ENCODE measurements at places on chromosomes 4 and X. TPM values are rescaled to one million over a fixed set of nuclear protein-coding genes. Genes with fewer than 3 reads are reported as not detected.

Gene GPC3
- total RNA-seq, result 0.21 TPM

Gene CT83
- not detected for total RNA-seq

Gene PDGFC
- total RNA-seq, result not detected

Gene OTC
- total RNA-seq, result not detected

Gene AP1AR
- total RNA-seq, result 27.0 TPM

Gene ATRX
- total RNA-seq, result 62.3 TPM

Gene RNF212
- total RNA-seq, result 1.8 TPM

Gene PARM1
- not detected for total RNA-seq

Gene RPS6KA6
- total RNA-seq, result not detected

Gene SLC38A5
- total RNA-seq, result 195 TPM

Gene FOXR2
- total RNA-seq, result not detected

GRCh38 chr4:169114341-169114974 lies 104.4 kb upstream of the CBR4 start:
- H3K27ac ChIP-seq, result no peak overlapping the region
- no peak for DNase-seq
- H3K36me3 ChIP-seq, result no peaks in the 10 kb centered on the region
- no peaks in the 10 kb centered on the region for H3K27me3 ChIP-seq
- peaks cover 5% of the 10 kb centered on the region for H3K4me1 ChIP-seq
- H3K4me3 ChIP-seq, result no peak overlapping the region

DNA sequence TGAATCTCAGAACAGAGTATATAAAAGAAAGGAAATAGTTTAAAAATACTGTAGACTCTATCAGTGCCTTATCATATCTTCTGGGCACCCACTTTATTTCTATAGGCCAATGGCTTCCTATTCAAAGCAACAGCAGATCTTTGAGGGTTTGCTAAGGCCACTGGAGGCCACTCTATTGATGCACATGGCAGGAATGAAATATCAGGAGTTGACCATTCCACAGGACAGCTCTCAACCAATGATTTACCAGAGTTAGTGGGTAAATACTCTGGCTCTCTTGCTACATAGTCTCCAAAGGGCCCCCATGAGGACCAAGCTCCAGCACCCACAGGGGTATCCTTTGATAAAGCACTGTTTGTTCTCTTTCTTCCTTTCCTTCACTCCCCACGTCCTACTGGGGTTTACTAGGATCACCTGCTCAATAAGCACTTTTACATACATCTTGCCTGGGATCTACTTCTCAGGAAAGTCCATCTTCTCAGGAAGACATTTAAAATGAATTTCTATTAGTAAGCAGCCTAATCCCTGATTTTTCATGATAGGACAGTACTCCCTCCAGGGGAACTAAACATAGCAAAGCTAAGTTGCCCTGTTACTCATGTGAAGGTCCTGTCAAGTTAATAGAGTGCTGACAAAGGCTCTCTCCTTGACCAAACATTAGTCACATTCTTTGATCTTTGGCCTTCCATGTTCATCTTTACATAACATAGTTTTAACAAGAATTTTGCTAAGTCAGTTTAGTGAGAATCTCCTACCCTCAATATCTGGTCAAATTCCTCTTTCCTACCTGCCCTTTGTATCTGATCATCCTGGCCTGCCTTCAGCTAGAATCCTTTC lies 459.7 kb downstream of the GRXCR1 start:
- H3K27me3 ChIP-seq, result no peaks in the 10 kb centered on the region
- no peaks in the 10 kb centered on the region for H3K4me1 ChIP-seq
- no peak overlapping the region for H3K4me3 ChIP-seq
- H3K36me3 ChIP-seq, result no peaks in the 10 kb centered on the region

DNA sequence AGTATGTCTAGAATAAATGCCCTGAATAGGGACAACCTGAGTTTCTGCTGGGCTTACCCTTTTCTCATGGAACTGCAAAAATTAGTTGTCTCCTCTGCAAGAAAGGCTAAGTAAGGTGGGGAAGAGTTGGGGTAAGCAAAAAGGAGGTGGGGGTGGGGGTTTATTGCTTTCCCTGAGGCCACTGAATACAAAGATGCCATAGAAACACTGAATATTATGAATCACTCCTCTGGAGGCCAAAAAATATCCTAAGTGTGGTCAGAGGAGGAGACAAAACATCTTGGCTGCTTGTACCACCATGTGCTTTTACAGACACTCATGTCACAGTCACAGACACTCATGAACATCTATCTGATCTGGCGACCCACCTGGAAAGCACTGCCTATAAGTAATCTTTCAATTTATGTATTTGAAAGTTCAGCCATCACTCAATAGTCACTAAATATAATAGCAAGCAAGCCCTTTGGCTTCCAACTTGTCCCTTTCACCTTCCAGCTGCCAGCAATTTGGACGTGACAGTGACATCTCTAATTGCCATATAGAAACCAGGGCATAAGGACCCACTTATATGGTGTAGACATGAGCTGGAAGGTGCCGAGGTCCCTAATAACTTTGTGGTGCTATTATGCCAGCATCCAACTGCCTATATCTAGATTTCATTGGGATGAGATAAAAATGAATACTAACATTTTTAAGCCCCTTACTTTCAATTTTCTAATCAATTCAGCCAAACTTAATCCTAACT lies 122.7 kb upstream of the CBR4 start:
- no peak for DNase-seq
- H3K36me3 ChIP-seq, result no peaks in the 10 kb centered on the region
- no peaks in the 10 kb centered on the region for H3K4me1 ChIP-seq
- H3K4me3 ChIP-seq, result no peak overlapping the region
- no peak overlapping the region for H3K27ac ChIP-seq
- peaks cover 1% of the 10 kb centered on the region for H3K27me3 ChIP-seq

- H3K4me1 ChIP-seq, result no peaks in the 10 kb centered on the region
- no peaks in the 10 kb centered on the region for H3K27me3 ChIP-seq
- no peaks in the 10 kb centered on the region for H3K36me3 ChIP-seq
- DNase-seq, result no peak
- H3K27ac ChIP-seq, result no peak overlapping the region
Observed at GRCh38 chr4:162849937-162850336, 316.8 kb downstream of the NAF1 start.

- peaks cover 5% of the 10 kb centered on the region for H3K36me3 ChIP-seq
- no peak overlapping the region for H3K27ac ChIP-seq
- no peak for DNase-seq
- no peaks in the 10 kb centered on the region for H3K4me1 ChIP-seq
Observed at GRCh38 chrX:85930099-85930498, 117.3 kb downstream of the CHM start.

DNA sequence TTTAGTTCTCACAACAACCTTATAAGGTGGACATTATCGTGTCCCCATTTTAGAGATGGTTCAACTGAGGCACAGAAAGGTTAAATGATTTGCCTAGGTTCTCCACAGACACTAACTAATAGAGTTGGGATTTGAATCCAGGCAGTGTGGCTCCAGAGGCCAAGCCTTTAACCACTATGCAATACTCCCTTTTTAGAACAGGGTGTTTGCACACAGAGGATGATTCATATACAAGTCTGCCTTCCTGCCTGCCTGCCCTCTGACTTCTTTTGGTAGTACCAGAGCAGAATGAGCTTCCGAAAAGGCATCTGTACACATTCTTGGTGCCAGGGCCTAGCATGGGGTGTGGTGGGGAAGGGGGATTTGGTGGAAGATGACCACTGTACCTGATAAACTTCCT lies 150.8 kb upstream of the ARHGEF9 start:
- H3K4me3 ChIP-seq, result no peak overlapping the region
- DNase-seq, result no peak
- H3K36me3 ChIP-seq, result no peaks in the 10 kb centered on the region
- no peaks in the 10 kb centered on the region for H3K27me3 ChIP-seq
- H3K27ac ChIP-seq, result no peak overlapping the region

DNA sequence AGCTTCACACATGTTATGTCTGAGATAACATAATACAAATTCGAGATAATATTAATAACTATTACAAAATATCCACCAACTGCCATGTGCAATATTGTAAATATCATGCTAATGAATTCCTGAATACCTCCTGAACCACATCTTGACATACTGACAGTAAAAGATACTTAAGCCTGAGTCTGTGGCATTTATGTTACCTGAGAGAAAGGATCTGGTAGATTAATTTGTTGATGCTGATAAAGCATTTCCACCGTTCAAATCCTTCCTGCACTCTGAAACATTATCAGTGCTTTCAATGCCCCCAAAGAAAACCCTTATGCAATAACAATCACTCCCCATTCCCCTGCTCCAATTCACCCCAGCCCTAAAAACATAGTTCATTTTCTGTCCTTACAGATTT lies 38.8 kb upstream of the ADGRA3 start:
- DNase-seq, result no peak
- H3K4me3 ChIP-seq, result no peak overlapping the region
- no peaks in the 10 kb centered on the region for H3K4me1 ChIP-seq
- H3K27ac ChIP-seq, result no peak overlapping the region
- no peaks in the 10 kb centered on the region for H3K36me3 ChIP-seq

DNA sequence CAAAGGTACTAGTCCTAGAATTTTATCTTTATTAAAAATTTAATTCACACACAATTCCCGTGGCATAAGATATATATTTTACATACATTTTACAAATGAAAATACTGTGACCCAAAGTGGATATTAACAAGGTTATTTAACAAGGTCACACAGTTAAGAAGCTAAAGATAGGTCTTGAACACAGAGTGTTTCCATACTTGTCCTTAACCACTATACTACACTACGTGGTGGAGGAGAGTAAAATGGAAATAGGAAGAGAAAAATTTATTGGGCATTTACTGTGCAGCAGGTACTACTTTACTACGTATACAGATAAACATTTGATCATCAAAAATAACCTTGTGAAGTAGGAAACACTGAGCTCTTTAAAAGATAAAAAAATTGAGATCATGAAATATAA lies 14.8 kb downstream of the TECRL start:
- no peak overlapping the region for H3K27ac ChIP-seq
- no peaks in the 10 kb centered on the region for H3K27me3 ChIP-seq
- H3K4me3 ChIP-seq, result no peak overlapping the region
- no peaks in the 10 kb centered on the region for H3K36me3 ChIP-seq
- DNase-seq, result no peak

GRCh38 chr4:152269448-152270191 lies 266.3 kb downstream of the FBXW7 start:
- no peak overlapping the region for H3K4me3 ChIP-seq
- H3K27me3 ChIP-seq, result no peaks in the 10 kb centered on the region
- peaks cover 4% of the 10 kb centered on the region for H3K4me1 ChIP-seq
- DNase-seq, result no peak
- H3K27ac ChIP-seq, result no peak overlapping the region

DNA sequence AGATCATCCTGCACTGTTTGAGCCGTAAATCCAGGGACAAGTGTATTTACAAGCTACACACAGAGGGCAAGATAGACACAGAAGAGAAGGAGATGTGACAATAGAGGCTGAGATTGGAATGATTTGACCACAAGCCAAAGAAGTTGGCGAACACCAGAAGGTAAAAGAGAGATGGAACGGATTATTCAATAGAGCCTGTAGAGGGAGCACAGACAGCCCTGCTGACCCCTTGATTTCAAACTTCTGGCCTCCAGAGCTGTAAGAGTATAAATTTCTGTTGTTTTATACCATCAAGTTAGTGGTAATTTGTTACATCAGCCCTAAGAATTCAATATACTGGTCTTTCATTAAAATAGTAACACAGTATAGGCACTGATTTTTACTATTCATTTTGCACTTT lies 447.8 kb downstream of the FAT4 start:
- H3K4me3 ChIP-seq, result no peak overlapping the region
- no peak overlapping the region for H3K27ac ChIP-seq
- no peaks in the 10 kb centered on the region for H3K4me1 ChIP-seq
- H3K27me3 ChIP-seq, result no peaks in the 10 kb centered on the region
- no peak for DNase-seq

DNA sequence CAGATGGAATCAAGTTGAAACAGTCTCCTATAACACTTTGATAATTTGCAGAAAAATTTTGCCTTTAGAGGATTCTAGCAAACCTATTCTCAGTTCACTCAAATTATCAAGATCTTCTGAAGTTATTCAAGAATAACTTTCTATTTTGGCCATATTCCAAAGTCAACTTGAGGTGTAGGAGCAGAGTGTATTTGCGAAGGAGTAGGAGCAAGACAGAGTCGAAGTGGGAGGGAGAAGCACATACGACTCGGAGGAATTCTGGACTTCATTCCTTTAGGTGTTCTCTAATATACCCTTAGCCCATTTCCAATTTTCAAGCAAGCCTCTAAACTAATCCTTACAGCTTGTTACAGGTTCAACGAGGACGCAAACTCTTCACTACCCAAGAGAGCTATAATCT lies 252.9 kb downstream of the GPM6A start:
- H3K4me3 ChIP-seq, result no peak overlapping the region
- no peak for DNase-seq
- no peaks in the 10 kb centered on the region for H3K36me3 ChIP-seq
- H3K27ac ChIP-seq, result no peak overlapping the region

GRCh38 chrX:68596871-68597270 lies 50.6 kb upstream of the STARD8 start:
- H3K27me3 ChIP-seq, result no peaks in the 10 kb centered on the region
- H3K4me1 ChIP-seq, result no peaks in the 10 kb centered on the region
- H3K36me3 ChIP-seq, result no peaks in the 10 kb centered on the region
- no peak overlapping the region for H3K27ac ChIP-seq

- peak within 1 kb of the TSS; percentile 16 for H3K27ac ChIP-seq
- H3K4me3 ChIP-seq, result peak within 1 kb of the TSS; percentile 83
- peaks cover 7% of the 10 kb centered on the region for H3K4me1 ChIP-seq
Observed at GRCh38 chr4:84966382-84967242, at the start of gene WDFY3. WDFY3 (minus strand) TSS chr4:84966690; CDS start chr4:84860591, 106,099 bp downstream.

DNA sequence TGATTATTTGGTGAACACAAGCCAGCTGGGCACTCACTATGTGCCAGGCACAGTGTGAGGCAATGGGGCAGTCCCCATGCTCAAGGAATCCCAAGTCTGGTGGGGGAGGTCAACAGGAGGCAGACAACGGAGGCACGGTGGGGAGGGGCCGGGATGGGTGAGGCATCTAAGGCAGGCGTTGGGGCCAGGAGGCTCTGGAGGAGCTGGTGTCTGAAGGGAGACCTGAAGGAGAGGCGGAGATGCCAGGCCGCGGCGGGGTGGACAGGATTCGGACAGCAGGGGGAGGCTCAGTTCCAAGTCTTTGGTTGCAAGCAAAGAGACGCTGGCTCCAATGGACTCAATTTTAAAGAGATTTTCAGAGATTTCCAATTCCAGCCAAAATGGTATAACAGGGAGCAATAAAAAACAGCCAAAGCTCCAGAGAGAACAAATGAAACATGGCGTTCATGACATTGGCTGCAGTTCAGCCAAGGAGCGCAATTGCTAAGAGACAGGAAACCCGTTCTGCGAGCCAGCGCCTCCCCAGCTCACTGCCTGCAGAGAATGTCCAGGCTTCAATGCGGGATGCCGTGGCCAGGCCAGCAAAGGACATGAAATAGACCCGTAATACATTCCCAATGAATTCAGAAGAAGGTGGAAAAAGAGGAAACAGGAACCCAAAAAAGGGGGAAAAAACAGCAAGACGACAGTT lies 105.2 kb upstream of the LRPAP1 start:
- H3K4me3 ChIP-seq, result no peak overlapping the region
- no peaks in the 10 kb centered on the region for H3K4me1 ChIP-seq
- no peaks in the 10 kb centered on the region for H3K27me3 ChIP-seq
- no peaks in the 10 kb centered on the region for H3K36me3 ChIP-seq
- no peak overlapping the region for H3K27ac ChIP-seq
